ENCODE measurements at places on chromosomes 16 and 17.

DNA sequence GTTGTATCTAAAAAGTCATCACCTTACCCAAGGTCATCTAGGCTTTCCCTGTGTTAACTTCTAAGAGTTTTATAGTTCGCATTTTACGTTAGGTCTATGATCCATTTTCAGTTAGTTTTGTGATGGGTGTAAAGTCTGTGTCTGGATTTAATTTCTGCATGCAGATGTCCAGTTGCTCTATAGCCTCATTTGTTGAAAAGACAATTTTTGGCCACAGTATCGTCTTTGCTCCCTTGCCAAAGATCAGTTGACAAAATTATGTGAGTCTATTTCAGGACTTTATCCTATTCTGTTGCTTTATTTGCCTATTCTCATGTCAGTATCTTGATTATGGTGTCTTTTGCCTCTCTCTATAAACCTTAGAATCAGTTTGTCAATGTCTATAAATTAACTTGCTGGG is 85.1 kb downstream of the METRNL start:
- DNase-seq = no peak

- no peak for DNase-seq
These were observed 71.3 kb downstream of the FTO start for GRCh38 chr16:53775106-53775820.

DNA sequence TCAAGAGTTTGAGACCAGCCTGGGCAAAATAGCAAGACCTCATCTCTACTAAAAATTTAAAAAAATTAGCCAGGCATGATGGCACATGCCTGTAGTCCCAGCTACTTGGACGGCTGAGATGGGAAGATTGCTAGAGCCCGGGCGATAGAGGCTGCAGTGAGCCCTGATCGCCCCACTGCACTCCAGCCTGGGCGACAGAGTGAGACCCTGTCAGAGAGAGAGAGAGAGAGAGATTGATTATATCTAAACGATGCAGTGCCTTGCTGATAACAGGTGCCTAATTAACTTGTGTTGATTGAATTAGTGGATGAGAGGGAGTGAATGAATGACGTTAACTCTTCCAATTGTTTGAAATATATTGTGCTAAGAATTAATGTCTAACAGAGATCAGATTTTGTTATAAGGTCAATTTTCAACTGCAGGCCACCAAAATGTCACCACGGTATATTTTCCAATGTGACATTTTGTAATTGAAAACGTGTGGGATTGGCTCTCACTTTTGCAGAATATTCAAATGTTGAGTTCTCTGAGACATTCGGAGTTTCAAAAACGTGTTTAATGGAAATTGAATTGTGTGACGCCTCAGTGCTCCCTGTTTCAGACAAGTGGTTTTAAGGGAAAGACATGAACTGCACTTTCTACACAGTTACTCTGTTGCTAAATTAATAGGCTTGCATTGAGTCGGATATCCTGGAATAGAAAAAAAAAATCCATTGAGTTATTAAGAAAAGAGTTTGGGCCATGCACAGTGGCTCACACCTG is 53.6 kb downstream of the ABAT start:
- no peak for DNase-seq

GRCh38 chr17:30378241-30378824 is 394 bp upstream of the CPD start:
- DNase-seq = peak; percentile 82

GRCh38 chr16:50244504-50245416 is 21.6 kb upstream of the ADCY7 start:
- DNase-seq = no peak

DNA sequence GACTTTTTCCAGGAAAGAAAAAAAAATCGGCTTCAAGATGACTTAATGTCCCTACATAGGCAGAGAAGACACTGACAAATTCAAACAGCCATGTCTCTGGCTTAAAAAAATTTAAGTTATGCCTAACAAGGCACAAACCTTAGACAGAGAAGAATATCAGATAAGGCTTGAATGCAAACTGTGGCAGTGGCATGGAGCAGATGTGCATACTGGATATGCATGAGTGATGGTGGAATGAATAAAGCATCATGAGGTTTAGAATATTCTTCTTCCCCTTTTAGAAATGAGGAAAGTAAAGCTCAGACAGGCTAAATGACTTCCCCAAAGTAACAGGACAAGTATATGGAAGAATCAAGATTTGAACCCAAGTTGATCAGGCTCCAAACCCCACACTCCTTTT is 23.2 kb upstream of the WSCD1 start:
- DNase-seq = no peak

DNA sequence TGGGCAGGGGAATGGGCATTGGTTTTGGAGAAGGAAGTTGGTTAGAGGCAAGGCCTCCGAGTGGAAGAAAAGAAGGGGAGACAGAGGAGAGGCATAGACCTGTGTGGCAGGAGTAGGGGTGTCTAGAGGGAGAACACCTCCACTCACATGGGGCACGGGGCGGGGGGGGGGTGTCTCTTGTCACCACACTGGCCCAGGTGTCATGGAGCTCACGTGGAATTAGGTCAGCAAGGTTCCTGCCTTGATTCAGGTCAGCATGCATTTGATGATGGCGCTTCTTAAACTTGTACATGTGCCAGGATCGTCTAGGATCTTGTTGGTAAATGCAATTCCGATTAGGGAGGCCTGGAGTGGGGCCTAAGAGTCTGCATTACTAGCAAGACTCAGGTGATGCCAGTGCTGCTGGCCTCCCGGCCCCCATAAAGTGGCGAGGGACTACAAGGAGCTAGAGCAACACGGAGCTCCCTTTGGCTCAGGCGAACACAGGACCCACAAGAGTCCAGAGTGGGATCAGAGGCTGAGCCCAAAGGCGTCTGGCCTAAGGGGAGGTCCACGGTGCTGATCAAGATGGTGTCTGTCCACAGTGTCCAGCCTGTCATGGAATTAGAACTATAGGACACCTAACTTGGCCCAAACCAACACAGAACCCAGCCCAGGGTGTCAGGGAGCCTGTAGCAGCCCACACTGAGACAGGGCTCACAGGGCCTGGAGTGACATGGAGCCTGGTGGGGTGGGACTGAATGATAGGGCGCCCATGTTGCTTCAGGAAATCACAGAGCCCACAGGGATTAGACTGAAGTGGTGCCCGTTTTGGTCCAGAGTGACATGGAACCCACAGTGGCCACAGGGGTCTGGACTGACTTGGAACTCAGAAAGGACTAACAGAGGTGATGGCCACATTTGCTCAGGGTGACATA is 16.7 kb downstream of the EPOP start:
- no peak for DNase-seq

DNA sequence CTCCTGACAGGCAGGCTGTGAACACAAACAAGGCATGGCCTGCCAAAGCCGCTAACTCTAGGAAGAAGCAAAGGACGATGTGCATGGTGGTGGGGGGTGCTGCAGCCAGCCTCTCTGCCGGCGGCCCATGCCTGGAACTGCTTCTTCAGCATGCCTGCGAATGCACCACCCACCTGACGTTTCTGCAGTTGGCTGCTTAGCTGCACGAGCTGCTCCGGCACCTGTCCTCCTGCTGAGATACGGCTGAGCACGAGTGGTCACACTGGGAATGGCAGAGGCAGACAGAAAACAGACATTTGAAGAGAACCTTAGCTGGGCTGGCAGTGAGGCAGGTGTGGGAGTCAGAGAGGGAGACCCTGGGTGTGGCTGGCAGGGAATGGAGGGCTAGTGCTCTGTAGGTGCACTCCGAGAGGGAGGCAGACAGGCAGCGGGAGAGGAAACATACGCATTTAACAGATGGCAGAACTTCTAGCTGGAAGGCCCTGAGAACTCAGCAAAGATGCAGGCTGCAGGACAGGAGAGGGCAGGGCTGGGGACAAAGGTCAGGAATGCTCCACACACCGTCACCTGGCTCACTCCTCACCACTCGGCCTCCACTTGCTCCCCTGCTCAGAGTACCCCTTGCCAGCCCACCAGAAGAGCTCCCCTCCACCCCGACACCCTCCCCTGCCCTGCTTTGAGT is 5.2 kb downstream of the FLCN start:
- DNase-seq = no peak

- DNase-seq = no peak
These were observed 4.7 kb upstream of the IGSF6 start for GRCh38 chr16:21656795-21657768.

- no peak for DNase-seq
These were observed 325.9 kb downstream of the SEC14L1 start for GRCh38 chr17:77466596-77467223.

DNA sequence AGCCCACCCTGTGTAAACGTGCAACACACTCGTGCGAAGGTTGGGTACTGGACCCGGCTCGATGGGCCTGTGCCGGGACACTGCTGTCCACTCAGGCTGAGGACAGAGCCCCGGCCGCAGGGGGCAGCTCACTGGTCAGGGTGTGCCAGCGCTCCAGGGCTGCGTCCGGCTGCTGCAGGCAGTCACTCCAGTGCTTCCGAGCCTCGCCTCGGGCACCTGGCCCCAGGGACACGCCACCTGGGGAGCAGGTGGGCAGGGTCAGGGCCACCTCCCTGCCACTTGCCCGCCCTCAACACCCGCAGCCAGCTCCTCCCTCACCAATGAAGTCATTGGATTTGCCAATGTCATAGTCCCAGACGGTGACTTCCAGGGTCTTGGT is 4.7 kb downstream of the DOC2A start:
- DNase-seq = no peak

Measured in activated CD8-positive, alpha-beta memory T cell treated with anti-CD3 and anti-CD28 coated beads, Interleukin-2, amount 50 U/mL, for 48 hours (primary cell).